NCI-H524 (cell line): ENCODE measurements at places on chromosomes 5 and 9.
A peak's percentile ranks its signal among the peaks of the same experiment; 100 is the strongest.

DNA sequence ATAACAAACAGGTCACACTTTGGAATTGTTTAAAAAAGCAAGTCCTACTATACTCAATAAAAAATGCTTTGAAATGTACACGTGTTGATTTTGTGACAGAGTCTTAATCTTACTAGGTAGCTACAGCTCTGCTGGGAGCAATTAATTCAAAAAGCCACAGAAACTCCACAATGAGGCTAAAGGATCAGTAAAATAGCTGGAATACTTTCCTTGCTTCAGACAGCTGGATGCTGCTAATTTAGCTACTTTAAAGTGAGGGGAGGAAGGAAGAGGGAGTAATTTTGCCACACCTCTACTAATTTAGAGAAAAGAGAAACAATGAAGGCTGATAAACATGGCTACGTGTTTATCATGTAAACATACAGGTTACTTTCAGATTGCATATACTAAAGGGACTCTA is 927.6 kb upstream of the DMAC1 start:
- DNase-seq = no peak

GRCh38 chr9:20225826-20226225 is 396.5 kb downstream of the MLLT3 start:
- DNase-seq = no peak

GRCh38 chr5:129438322-129438721 is 21.8 kb upstream of the ADAMTS19 start:
- no peak for DNase-seq

GRCh38 chr5:1167728-1168709 is 33.4 kb upstream of the SLC6A19 start:
- peak; percentile 81 for DNase-seq

DNA sequence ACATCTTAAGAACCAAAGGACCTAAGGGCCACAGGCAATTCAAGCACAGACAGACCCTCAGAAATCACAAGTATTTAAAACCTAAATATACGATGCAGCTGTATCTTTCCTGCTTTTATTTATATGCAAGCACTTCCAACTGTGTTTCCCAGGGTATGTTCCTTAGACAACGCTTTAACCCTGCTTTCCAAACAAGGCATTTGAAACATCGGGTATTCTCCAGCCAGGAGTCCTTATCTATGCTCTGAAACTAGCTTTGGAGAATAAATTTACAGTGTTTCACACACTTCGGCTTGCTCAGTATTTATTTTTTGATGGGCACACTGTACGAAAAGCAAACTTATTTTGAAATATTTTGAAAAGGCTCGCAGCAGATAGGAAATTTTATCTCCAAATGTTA is 13.5 kb downstream of the NR6A1 start:
- DNase-seq = no peak

DNA sequence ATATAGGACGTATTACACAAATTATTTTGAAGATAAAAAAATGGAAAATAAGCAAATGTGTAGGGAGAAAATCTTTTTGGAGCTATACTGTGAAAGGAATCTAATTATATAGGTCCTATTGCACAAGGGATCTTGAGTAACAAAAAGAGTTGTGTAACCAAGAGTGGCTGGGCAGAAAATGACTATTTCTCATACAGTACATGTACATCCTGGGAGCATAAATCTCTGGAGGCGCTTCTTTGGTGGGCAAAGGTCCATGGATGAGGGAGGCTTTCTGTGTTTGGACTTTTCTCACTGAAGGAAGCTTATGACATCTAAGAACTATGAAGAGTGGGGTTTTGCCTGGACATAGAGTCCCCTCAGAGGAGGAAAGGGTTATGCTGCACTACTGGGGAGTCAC is 29.8 kb downstream of the ANKS6 start:
- no peak for DNase-seq

GRCh38 chr9:136882109-136882946 is 4.0 kb upstream of the TRAF2 start:
- no peak for DNase-seq

DNA sequence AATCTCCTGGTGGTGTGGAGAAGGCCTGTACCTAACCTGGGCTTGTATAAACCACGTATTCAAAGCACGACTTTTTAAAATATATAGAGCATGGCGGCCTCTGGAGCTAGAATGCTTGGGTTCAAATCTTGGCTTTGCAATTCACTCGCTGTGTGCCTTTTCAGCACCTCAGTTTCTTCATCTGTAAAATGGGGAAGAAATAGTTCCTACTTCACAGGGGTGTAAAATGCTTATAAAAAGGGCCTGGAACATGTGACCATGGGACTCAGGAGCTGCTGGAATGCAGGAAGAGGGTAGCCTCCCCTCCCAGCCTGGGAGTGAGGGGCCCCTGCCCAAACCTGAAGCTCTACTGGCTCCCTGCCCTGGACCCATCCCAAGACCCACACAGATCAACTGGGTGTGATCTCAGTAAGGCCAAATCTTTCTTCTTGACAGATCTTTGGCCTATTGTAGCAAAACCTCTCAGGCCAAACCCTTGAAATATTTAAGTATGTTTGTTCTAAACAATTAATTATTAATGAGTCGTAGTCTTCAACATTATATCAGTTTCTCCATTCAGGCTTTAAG is 269.0 kb downstream of the ZSWIM6 start:
- DNase-seq = no peak

DNA sequence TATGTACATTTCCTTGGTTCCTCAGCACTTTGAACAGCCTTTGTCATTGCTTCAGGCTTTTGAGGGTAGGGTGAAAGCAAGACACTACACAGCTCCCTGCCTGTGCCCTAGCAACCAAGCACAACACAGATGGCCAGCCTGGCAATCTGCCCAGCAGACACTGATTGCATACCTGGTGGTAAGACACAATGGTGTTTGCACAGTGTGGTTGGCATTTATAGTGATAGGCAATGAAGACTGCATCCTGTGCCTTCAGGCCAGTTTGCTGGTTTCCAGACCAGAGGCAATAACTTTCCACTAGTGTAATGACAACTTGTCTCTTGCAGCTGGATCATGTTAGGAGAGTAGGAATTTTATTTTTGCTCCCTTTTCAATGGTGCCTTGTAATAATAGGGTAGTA is 144.5 kb upstream of the TNC start:
- peak; percentile 99 for DNase-seq

- no peak for DNase-seq
These were observed 36.2 kb upstream of the OTULIN start for GRCh38 chr5:14628346-14628745.

DNA sequence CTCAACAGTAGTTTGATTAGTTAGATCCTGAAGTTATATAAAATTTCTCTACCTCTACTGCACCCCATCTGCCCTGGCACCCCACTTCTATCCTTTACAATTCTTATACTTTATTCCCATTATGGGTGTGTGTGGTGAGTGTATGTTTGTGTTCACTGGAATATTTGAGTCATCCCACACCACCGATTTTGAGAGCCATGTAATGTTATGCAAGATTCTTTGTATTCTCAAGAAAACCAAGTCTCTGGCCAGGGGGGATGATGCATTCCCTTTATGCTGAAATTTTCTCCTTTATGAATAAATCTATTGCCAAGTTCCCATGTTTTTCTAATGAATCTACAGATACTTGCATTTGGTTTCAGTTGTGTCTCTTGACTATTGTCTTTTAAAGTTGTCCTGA is 266.8 kb downstream of the ARHGEF28 start:
- DNase-seq = no peak

- DNase-seq = no peak
These were observed 65.2 kb downstream of the PBX3 start for GRCh38 chr9:125812403-125812802.

DNA sequence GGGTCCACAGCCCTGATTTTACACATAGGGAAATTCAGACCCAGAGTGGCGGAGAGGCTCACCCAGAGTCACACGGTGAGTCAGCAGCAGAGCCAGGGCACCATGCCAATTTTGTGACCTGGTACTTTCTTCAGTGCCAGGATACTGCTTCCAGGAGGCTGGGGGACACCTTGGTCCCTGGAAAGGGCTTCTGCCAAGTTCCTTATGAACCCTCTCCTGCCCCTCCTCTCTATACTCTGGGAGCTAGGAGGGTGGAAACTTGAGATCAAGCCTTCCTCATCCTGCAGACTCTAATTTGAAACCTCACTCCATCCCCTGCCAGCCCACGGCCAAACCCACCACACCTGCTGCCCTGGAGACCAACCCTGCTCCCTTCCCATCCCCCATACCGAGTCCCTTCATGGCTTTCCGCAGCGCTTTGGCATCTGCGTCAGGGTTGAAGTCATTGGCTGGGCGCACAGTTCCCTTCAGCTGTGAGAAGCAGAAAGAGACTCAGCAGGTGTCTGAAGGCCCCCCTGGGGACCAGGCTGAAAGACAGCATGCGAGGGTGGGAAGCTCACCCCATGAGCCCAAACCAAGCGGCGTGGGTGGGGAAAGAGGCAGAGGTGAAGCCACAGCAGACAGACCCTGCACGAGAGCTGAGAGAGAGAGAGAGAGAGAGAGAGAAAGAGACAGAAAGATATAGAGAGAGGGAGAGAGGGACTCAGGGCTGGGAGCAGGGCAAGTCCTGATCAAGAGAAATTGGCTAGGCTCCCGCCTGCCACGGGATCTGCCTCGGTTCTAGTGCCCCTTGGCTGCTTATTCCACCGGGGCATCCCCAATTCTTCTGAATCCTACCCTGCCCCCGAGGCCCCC is 33.5 kb downstream of the ANXA6 start:
- no peak for DNase-seq

DNA sequence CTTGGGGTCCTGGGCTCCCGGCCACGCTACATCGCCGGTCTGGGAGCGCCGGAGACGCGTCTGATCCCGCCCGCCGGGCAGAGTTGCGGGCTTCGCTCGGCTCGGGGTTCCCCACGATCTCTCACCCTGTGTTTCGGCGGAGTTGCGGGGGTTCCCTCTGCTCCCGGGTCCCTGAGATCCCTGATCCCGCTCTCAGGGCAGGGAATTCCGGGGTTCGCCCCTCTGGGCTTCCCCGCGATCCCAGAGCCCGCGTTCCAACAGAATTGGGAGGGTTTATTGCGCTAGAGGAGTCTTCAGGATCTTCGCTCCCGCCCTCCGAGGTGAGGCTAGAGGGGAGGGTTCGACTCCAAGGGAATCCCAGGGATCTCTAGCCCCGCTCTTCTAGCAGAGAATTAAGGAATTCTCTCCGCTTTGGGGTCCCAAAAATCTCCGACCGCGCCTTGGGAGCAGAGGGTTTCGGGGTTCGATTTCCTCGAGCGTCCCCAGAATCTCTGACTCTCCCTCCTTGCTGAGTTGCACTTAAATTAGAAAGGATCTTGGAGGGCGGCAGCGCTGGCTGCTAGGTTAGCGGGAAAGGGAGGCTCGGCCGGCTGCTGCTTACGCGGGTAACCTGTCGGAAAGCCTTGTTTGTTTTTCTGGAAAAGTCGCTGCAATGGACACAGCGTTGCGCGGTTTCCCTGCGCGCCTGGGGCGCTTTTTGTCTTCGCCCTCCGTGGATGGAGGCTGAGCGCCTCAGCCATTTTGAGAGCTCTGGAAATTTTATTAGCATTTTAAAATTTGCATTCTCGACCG is 1.3 kb downstream of the DMRT1 start:
- no peak for DNase-seq

DNA sequence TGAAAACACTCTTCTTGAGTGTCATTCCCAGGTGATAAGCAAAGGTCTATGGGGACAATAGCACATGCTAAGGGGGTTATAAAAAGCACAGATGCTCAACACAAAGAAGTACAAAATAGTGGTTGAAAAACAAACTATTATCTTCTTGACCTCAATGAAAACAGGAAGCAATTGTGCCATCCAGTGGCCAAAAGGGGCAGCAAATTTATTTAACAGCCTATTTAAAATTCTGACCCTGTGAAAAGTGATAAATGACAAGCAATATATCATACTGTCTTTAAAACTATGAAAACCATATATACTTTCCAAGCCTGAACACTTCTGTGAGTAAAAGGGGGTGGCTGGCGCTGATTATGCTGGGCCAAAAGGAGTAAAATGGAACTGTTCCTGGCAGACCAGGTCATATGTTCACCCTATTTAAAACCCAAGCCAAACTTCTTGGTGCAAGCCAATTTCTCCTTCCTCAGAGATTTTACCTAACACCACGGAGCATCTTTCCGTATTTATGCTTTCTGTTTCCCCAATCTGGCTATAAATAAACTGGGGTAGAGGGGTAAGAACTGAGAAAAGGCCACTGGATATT is 29.7 kb downstream of the TEX10 start:
- peak; percentile 64 for DNase-seq

DNA sequence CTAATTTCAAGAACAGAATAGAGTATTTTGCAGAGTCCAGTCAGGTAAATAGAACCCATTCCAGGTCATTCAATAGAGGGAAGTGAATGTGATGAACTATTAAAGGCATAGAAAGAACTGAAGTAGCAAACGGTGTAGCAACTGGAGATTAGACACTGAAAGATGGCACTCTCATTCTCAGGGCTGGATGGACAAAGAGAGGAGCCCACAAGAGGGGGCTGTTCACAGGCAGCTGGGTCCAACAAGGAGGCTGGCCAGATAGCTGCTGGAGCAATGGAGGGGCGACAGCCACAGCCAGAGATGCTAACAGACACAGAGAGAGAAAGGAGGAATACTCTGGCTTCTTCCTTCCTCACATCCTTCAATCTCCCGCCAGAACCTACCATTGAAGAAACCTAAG is 93.1 kb upstream of the SMARCA2 start:
- DNase-seq = peak; percentile 19

- DNase-seq = no peak
These were observed 136.1 kb downstream of the FGF1 start for GRCh38 chr5:142549834-142550233.

- DNase-seq = no peak
These were observed 150.5 kb upstream of the EPB41L4A start for GRCh38 chr5:112569596-112569995.

GRCh38 chr5:157059891-157060290 is 975 bp upstream of the HAVCR1 start:
- DNase-seq = no peak

DNA sequence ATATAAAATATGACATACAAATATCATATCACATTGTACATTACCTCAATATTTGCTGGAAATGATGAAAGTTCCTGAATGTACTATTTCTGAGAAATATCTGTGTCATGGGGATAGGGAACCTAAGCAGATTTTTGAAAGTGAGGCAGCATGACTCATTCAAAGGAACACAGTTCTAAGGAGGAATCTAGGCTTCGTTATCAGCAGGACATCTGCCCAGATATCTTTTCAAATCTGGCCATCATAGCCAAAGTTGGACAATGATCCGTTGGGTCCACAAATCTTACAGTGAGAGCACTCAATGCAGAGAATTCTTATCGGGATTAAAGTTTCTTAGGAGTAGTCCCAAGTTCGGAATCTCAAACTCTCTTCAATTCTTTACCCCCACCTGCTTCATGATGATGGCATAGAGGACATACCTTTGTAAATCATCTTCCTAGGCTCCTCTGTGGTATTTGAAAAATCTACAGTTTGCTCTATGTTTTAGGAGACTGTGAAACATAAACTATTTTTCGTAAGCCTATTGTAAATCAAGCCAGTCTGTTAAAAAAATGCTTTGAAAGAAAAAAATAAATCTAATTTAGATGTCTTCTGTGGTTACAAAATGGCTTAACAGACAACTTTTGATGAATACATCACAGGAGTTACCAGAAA is 29.4 kb upstream of the ALDH1A1 start:
- DNase-seq = no peak

- DNase-seq = peak; percentile 45
These were observed 501.7 kb downstream of the ARHGEF28 start for GRCh38 chr5:74127381-74128320.
